ENCODE measurements at places on chromosomes 7 and 10. TPM values are rescaled to one million over a fixed set of nuclear protein-coding genes. Genes with fewer than 3 reads are reported as not detected.

Gene FAM25C
- 1.1 TPM for polyA plus RNA-seq

Gene CCDC172
- not detected for polyA plus RNA-seq

Gene GDF10
- not detected for polyA plus RNA-seq

Gene PNLIPRP3
- polyA plus RNA-seq: 39.7 TPM

Gene ZPBP
- polyA plus RNA-seq: not detected

Gene C10orf53
- polyA plus RNA-seq: not detected

Gene PPP1R17
- not detected for polyA plus RNA-seq

Gene DAGLB
- polyA plus RNA-seq: 19.6 TPM

Gene MTPN
- 94.0 TPM for polyA plus RNA-seq

Gene BMPER
- 0.05 TPM for polyA plus RNA-seq

Gene NODAL
- 0.41 TPM for polyA plus RNA-seq

Gene TCF7L2
- 3.4 TPM for polyA plus RNA-seq

Gene ANXA8
- 571 TPM for polyA plus RNA-seq

Gene EBF3
- polyA plus RNA-seq: not detected

Gene CLDN12
- polyA plus RNA-seq: 65.3 TPM

Gene CUBN
- 0.06 TPM for polyA plus RNA-seq

Gene SUFU
- 4.9 TPM for polyA plus RNA-seq

Gene FAM20C
- polyA plus RNA-seq: 30.6 TPM

Gene SFMBT2
- 0.09 TPM for polyA plus RNA-seq

Gene GALNT17
- not detected for polyA plus RNA-seq

Gene PCBD1
- 35.9 TPM for polyA plus RNA-seq
